Dermis lymphatic vessel endothelial cell (primary cell): ENCODE measurements at places on chromosomes 6 and 20. TPM values are rescaled to one million over a fixed set of nuclear protein-coding genes. Genes with fewer than 3 reads are reported as not detected.

SPATA25 gene
- 0.65 and 1.1 TPM in 2 replicates for total RNA-seq

HNF4A gene
- not detected in 2 replicates for total RNA-seq

ADGRF4 gene
- total RNA-seq, result not detected in 2 replicates

SLC24A3 gene
- total RNA-seq, result 0.34 and 1.8 TPM in 2 replicates

C20orf202 gene
- total RNA-seq, result under 0.01 and 0.17 TPM in 2 replicates

RRAGD gene
- total RNA-seq, result 0.43 and 0.76 TPM in 2 replicates

CDH26 gene
- total RNA-seq, result 0.87 and 1.0 TPM in 2 replicates

GSS gene
- total RNA-seq, result 56.3 and 59.9 TPM in 2 replicates

CHRNA4 gene
- 0.09 TPM in 1 of 2 replicates, not detected in the other for total RNA-seq

PM20D2 gene
- 2.4 and 3.5 TPM in 2 replicates for total RNA-seq

FAM217A gene
- total RNA-seq, result not detected in 2 replicates

MCCD1 gene
- total RNA-seq, result not detected in 2 replicates

TMC2 gene
- total RNA-seq, result not detected in 2 replicates

ACTL10 gene
- 0.87 and 0.95 TPM in 2 replicates for total RNA-seq

OR12D2 gene
- total RNA-seq, result not detected in 2 replicates

TASP1 gene
- 6.8 and 10.1 TPM in 2 replicates for total RNA-seq

FHL5 gene
- total RNA-seq, result not detected in 2 replicates

ZNF831 gene
- 0.17 and 0.22 TPM in 2 replicates for total RNA-seq

NNAT gene
- 0.09 TPM in 1 of 2 replicates, not detected in the other for total RNA-seq

CEBPB gene
- total RNA-seq, result 13.3 and 24.2 TPM in 2 replicates

CYB5R4 gene
- total RNA-seq, result 4.5 and 4.9 TPM in 2 replicates

CRISP2 gene
- total RNA-seq, result not detected in 2 replicates

HS3ST5 gene
- total RNA-seq, result not detected in 2 replicates

LAMA4 gene
- 525 and 536 TPM in 2 replicates for total RNA-seq

C6orf163 gene
- total RNA-seq, result 0.43 and 0.95 TPM in 2 replicates

MBOAT1 gene
- total RNA-seq, result 39.8 and 40.6 TPM in 2 replicates

RPL10A gene
- 1,818 and 2,228 TPM in 2 replicates for total RNA-seq

CST3 gene
- 132 and 141 TPM in 2 replicates for total RNA-seq

ARG1 gene
- total RNA-seq, result 0.43 TPM in 1 of 2 replicates, not detected in the other

SLC26A8 gene
- not detected in 2 replicates for total RNA-seq

TGM3 gene
- not detected in 2 replicates for total RNA-seq

HLA-DRA gene
- 0.11 TPM in 1 of 2 replicates, not detected in the other for total RNA-seq

ESR1 gene
- not detected in 2 replicates for total RNA-seq

NANP gene
- 8.5 and 9.5 TPM in 2 replicates for total RNA-seq

SLC17A4 gene
- not detected in 2 replicates for total RNA-seq

BPIFA1 gene
- not detected in 2 replicates for total RNA-seq

PGM3 gene
- 69.0 and 72.3 TPM in 2 replicates for total RNA-seq

ADGRB3 gene
- not detected in 2 replicates for total RNA-seq

TGM2 gene
- total RNA-seq, result 227 and 334 TPM in 2 replicates

DEFB121 gene
- not detected in 2 replicates for total RNA-seq

FOXF2 gene
- total RNA-seq, result under 0.01 TPM in 1 of 2 replicates, not detected in the other
